Stimulated activated CD8-positive, alpha-beta memory T cell treated with anti-CD3 and anti-CD28 coated beads, Interleukin-4, amount 100 ng/mL, for 4 hours (primary cell): ENCODE measurements at places on chromosomes 1 and 21.

GRCh38 chr1:223343692-223344091 lies 20.3 kb downstream of the SUSD4 start:
- DNase-seq = no peak

GRCh38 chr1:218775501-218776021 lies 398.1 kb upstream of the LYPLAL1 start:
- DNase-seq = no peak

GRCh38 chr1:70719154-70719553 lies 308.1 kb downstream of the CTH start:
- no peak for DNase-seq

DNA sequence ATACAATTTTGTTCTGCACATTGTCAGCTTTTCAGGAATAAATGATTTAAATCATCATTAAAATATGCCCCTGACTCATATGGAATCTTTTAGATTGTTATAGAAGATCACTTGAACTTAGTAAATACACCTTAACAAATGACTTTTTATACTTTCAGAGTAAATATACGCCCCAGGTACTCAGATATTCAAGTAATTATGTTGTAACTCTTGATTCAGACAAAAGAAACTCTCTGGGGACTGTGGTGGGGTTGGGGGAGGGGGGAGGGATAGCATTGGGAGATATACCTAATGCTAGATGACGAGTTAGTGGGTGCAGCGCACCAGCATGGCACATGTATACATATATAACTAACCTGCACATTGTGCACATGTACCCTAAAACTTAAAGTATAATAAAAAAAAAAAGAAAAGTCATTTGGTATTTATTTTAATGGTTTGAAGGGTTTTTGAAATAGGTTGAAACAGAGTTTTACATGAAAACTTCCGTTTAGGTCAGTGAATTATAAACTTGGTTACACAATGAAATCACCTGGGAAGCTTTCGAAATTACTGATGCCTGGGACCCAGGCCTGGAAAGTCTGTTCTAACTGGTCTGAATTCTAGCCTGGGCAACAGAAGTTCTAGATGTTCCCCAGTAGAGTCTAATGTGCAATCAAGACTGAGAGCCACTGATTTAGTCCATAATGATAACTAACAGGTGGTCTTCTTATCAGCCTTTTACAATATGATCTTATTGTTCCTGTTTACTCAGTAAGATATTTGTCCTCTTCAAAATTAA lies 320.5 kb upstream of the NR5A2 start:
- no peak for DNase-seq

DNA sequence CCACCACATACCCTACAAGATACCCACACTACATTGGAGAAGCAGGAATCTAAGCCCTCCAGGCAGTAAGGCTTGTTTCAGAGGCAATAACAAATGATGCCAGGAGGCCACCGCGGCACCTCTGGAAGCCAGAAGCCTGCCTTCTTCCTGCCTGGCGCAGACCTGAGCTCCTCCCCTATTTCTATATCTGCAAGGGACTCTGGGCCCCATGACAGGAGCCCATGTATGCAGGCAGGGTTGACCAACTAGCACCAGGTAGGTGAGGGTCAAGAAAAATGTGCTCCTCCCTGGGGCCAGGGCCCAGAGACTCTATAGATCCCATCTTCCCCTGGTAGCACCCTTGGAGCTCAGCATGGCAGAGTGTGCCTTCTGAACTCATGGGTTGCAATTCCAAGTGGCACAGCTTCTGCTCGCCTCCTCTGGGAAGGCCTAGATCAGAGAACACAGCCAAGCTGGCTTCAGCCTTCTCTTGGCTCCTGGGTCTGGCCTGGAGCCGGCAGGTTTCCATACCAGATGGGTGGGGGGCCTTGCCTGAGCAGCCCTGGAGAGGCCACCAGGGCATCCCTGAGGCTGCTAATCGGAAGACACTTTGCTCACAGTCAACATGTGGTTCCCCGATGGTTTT lies 85.1 kb downstream of the STUM start:
- DNase-seq = no peak

GRCh38 chr1:92653605-92654381 lies 131.1 kb downstream of the EVI5 start:
- DNase-seq = no peak

DNA sequence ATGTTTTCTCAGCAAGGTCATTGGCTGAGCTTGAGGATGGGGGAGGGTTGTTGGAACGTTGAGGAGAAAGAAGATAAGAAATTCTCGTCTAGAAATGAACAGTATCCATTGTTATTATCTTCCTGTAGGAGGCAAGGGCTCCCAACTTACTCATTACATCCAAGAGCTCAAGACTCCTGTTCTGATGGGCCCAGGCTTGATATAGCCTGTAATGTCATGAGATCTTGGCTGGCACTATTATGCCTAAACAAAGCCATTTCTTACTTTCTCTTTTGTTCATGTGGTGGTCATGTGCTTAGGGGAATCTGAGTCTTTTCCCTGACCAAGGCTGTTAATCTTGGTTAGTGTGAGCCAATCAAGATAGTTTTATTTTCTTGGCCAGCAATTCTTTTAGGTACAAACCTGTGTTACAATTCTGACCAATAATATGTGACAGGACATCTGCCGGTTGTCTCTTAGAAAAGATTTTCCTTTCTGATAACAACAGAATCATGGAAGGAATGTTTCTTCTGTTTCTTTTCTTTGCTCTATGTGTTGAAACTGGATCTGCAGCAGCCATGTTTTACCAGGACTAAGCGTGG lies 15.2 kb upstream of the IGSF3 start:
- no peak for DNase-seq

DNA sequence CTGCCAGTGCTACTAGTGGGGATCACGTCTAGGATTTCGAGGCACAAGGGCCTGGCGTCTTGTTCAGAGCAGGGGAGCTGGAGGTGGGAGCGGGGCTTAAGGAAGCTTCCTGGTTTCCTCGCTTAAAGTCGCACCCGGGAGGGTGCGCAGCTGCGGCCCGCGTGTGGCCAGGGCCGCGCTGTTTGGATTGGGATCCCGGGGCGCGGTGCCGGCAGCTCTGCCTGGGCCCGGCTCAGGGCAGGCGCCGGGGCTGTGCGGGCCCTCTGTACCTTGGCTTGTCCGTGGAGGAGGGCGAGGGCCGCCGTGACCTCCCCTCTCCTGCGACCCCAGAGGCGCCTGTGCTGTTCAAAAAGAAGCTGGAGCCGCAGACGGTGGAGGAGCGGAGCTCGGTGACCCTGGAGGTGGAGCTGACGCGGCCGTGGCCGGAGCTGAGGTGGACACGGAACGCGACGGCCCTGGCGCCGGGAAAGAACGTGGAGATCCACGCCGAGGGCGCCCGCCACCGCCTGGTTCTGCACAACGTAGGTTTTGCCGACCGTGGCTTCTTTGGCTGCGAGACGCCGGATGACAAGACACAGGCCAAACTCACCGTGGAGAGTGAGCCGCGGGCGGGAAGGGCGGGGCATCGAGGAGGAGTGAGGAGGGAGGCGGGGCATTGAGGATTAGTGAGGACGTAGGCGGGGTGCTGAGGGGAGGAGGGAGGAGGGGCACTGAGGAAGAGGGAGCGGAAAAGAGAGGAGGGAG lies 67.8 kb downstream of the OBSCN start:
- DNase-seq = peak; percentile 82

GRCh38 chr1:190474650-190475211 lies 2.9 kb downstream of the BRINP3 start:
- DNase-seq = no peak

- peak; percentile 5 for DNase-seq
Measured at GRCh38 chr1:156926175-156926574, 5.7 kb downstream of the LRRC71 start.

- DNase-seq = no peak
Measured at GRCh38 chr1:96292141-96292540, 429.4 kb upstream of the PTBP2 start.

DNA sequence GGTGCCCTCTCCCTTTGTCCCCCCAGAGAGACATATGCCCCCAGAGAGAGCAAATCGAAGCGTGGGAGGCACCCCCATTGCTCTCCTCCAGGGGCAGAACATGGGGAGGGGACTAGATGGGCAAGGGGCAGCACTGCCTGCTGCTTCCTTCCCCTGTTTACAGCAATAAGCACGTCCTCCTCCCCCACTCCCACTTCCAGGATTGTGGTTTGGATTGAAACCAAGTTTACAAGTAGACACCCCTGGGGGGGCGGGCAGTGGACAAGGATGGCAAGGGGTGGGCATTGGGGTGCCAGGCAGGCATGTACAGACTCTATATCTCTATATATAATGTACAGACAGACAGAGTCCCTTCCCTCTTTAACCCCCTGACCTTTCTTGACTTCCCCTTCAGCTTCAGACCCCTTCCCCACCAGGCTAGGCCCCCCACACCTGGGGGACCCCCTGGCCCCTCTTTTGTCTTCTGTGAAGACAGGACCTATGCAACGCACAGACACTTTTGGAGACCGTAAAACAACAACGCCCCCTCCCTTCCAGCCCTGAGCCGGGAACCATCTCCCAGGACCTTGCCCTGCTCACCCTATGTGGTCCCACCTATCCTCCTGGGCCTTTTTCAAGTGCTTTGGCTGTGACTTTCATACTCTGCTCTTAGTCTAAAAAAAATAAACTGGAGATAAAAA lies 8.4 kb downstream of the EFNA3 start:
- no peak for DNase-seq

DNA sequence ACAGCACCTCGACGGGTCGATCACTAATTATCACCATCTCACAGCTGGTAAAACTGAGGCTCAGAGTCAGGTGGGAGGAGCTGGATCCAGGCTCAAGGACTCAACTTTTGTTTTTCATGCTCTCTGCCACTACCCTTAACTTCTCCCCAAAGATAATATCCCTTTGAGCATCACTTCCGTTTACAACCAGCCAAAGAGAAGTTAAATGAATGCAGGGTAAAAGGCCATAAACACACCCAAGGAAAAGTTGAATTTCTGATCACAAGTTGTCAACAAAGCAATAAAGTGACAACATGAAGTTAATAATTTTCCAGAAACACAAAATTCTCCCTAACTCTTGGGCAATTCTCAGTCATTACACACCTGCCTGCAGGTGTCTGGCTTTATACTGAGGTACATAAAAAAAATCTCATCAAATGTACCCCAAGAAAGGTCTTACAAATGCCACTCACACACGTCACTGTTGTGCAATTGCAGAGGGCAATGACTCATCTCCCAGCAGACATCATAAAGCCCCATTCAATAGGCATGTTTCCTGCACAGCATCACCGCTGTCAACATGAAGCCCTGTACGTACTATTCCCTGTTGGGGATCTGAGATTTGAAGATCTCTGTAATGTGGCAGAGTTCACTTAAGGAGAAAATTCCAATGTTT lies 3.4 kb downstream of the OR2T11 start:
- DNase-seq = no peak

- no peak for DNase-seq
Measured at GRCh38 chr1:183075861-183076260, 52.6 kb downstream of the LAMC1 start.

- DNase-seq = no peak
Measured at GRCh38 chr1:212293579-212293978, 8.4 kb downstream of the PPP2R5A start.

GRCh38 chr1:45843474-45843905 lies 40.1 kb downstream of the MAST2 start:
- no peak for DNase-seq

DNA sequence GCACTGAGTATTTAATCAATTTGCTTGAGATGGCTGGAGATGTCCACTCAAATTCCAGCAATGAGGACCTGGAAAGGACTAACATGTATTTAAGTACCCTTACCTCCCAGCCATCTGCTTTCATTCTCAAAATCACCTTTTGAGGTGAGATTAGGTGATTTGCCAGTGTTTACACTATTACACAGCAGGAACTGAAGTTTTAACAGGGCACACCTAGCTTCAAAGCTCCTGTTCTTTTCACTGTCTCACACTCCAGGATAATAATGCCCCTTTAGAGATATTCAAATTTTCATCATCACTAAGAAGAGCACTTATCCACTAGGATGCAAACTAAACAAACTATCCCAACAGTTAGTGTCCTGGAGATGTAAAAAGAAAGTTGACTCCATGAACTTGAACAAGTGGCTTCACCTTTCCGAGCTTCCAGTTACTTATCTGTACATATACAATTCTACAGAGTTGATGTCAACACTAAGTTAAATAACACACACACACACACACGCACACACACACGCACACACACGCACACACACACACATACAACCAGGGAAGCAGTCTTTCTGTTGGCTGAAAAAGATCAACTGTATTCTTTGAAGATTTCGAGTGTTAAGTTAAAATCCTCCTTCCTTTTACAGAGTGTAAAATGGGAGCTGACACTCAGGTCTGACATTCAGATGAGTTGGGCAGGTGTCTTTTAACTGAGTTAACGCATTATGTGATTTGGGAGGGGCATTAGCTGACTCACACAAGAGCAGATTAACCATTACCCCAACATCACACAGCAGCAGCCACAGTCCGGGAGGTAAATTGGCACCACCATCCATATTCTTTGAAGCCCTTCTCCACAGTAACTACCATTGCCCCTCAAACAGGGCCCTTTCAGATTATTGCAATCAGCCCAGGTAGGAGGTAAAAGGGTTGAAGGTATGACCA lies 15.5 kb upstream of the JAK1 start:
- DNase-seq = no peak

GRCh38 chr1:18581420-18581880 lies 49.2 kb upstream of the PAX7 start:
- DNase-seq = no peak

DNA sequence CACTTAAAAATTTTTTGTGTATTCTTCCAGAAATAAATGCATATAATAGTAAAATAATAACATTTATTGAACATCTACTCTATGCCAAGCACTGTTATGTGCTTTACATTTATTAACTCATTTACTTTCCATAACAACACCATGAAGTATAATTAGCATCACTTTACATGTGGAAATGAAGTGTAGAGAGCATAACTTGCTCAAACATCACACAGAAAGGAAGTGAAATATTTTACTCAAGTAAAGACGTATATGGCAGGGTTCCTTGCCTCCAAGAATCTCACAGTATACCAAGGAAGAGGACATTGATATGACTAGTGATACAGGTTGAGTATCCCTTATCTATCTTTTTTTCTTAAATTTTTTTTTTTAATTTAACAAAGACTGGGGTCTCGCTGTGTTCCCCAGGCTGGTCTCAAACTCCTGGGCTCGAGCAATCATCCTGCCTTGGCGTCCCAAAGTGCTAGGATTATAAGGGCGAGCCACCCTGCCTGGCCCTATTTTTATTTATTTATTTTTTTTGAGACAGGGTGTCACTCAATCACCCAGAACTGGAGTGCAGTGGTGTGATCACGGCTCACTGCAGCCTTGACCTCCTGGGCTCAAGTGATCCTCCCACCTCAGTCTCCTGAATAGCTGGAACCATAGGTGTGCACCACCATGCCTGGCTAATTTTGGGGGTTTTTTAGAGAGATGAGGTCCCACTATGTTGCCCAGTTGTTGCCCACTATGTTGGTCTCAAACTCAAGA lies 7.7 kb upstream of the CLIC4 start:
- DNase-seq = no peak

GRCh38 chr1:164787834-164788231 lies 228.8 kb downstream of the PBX1 start:
- no peak for DNase-seq

DNA sequence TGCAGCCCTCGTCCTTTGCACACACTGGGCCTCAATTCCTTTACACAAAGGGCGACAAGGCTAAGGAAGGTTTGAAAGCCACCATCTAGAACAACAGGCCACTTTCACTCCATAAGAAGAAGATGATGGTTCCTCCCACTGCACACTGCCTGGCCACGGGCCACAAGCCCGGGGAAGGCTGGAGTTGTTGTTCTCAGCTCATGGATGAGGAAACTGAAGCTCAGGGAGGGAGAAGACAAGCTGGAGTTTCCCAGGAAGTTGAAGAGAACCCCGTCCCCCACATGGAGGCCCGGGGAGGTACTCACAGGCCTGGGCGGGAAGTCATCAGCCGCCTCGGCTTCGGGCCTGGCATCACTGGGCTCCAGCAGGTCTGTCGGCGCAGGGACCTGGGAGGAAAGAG lies 24.6 kb upstream of the DDOST start:
- DNase-seq = no peak
